Dermis blood vessel endothelial cell (primary cell): ENCODE measurements at places on chromosomes 4 and X. TPM values are rescaled to one million over a fixed set of nuclear protein-coding genes. Genes with fewer than 3 reads are reported as not detected.

DNA sequence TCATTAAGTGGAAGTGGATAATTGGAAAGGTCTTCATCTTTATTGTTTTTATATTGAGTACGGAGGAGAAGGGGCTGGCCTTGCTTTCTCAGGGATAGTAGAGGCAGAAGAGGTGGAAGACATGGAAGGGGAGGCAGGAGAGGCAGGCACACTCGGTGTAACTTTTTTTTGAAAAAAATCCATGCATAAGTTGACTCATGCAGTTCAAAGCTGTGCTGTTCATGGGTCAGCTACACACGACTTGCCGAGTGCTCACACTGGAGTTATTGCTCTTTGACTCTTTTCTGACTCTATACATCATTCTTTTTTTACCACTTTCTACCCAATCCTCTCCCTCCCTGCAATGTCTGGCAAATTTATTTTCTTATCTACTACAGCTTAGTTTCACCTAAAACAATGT is 158.3 kb upstream of the AADAT start:
- no peak for DNase-seq

GRCh38 chr4:158729716-158730559 is 6.7 kb upstream of the PPID start:
- peak; percentile 85 for DNase-seq

GRCh38 chr4:130210864-130211263 is 1114.9 kb downstream of the C4orf33 start:
- no peak for DNase-seq

Gene GSX2
- total RNA-seq = 0.33 TPM in 1 of 2 replicates, not detected in the other

Gene CLCN4
- total RNA-seq = 6.5 and 9.6 TPM in 2 replicates

Gene ARHGAP24
- total RNA-seq = 37.9 and 54.8 TPM in 2 replicates

GRCh38 chr4:55500072-55500471 is 46.6 kb downstream of the CLOCK start:
- no peak for DNase-seq

Gene ARR3
- total RNA-seq = not detected in 2 replicates

DNA sequence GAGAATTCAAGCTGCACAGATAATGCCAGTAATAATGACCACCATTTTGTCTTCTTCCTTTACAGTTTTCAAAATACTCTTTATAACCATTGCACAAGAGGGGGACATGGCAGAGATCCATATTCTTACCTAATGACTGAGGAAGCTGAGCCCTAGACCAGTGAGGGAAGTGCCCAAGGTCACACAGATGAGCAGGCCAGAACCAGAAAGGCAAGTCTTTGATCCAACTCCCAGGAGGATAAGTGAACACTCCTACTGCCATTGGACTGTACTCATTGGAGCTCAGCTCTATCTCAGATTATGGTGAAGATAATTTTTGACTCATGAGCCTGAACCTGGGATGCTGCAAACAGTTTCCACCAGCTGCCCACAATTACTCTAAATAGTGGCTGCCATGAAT is 28.6 kb downstream of the AMER1 start:
- no peak for DNase-seq

Gene TLR2
- total RNA-seq = 0.51 and 1.9 TPM in 2 replicates

- no peak for DNase-seq
These were observed 56.2 kb downstream of the WFS1 start for GRCh38 chr4:6325788-6326290.

DNA sequence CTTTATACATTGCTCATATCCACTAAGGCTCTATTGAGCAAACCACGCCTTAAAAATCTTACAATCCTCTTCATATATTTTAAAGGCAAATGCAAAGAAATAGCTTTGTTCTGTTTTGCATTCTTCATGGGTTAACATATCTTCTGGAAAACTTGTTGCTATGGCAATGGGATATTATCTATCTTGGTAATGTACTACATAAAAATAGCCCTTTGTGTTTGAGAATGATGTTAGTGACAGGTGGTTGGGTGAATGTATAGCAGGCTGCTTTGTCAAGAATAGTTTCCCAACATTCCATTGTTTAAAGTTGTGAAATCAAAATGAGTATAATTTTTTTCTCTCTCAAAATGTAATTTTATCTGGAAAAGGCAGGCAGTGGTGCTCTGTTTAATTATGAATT is 16.8 kb downstream of the REPS2 start:
- DNase-seq = peak; percentile 20

Gene RAI2
- 2.2 and 2.4 TPM in 2 replicates for total RNA-seq

Gene SMIM10
- total RNA-seq = 1.4 and 2.6 TPM in 2 replicates
